ENCODE measurements at places on chromosomes 1 and 21. TPM values are rescaled to one million over a fixed set of nuclear protein-coding genes. Genes with fewer than 3 reads are reported as not detected.

The VSIG8 gene
- not detected for total RNA-seq

The OR10J1 gene
- not detected for total RNA-seq

The TMEM82 gene
- not detected for total RNA-seq

The EEIG2 gene
- 5.8 TPM for total RNA-seq

The KCNN3 gene
- not detected for total RNA-seq

All from IMR-90 (cell line).